ENCODE measurements at places on chromosomes 4 and X.

- no peak for DNase-seq
Measured at GRCh38 chr4:85210353-85210752, 243.9 kb upstream of the WDFY3 start.

GRCh38 chr4:6150046-6150735 is 50.2 kb downstream of the JAKMIP1 start:
- no peak for DNase-seq

DNA sequence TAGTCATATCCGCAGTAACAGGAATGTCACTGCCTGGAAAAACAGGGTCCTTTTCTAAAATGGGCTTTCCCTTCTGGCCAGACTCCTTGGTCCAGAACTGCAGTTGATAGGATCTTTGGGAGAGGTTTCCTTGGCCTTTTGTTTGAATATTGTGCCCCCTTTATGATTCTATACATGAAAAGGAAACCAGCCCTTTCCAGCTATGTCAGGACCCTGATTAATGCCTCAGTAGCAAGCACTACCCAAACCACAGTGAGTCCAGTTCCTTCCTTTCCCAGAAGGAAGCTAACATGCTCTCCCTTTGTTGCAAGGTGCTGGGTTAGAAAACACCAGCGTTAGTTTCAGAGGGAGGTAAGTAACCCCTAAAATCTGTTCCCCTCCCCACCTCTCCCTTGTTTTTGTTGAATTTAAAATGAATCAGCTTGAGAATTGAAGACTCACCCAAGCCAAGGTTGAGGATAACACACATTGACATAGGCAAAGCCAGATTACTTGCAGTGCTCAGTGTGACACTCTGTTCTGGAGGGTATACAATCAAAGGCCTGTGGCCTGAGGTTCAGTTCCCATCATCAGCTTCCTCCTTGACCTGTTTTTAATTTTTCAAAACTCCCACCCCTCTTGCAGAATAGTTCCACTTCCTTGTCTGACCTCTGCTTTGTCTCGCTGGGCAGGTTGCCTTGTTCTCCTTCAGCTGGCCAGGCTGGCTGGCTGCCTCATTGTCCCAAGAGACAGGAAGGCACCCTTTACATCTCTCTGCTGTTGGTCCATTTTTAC is 87.6 kb upstream of the PLAC1 start:
- DNase-seq: no peak

DNA sequence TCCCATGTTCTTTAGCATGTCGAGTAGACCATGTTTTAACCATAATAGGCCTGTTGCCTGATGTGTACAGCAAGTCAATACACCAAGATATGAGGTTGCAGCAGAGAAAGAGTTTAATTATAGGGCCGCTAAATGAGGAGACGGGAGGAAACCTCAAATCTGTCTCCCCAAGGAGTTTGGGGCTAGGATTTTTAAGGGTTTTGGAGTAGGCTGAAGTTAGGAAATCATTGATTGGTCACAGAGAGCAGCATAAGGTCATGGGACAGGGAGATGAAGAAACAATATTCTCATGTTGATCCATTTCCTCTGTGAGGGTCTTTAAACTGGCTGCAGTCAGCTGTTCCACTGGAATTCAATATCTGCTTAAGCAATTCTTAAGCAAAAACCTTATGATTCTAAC is 160.2 kb upstream of the GALNT7 start:
- DNase-seq: no peak

DNA sequence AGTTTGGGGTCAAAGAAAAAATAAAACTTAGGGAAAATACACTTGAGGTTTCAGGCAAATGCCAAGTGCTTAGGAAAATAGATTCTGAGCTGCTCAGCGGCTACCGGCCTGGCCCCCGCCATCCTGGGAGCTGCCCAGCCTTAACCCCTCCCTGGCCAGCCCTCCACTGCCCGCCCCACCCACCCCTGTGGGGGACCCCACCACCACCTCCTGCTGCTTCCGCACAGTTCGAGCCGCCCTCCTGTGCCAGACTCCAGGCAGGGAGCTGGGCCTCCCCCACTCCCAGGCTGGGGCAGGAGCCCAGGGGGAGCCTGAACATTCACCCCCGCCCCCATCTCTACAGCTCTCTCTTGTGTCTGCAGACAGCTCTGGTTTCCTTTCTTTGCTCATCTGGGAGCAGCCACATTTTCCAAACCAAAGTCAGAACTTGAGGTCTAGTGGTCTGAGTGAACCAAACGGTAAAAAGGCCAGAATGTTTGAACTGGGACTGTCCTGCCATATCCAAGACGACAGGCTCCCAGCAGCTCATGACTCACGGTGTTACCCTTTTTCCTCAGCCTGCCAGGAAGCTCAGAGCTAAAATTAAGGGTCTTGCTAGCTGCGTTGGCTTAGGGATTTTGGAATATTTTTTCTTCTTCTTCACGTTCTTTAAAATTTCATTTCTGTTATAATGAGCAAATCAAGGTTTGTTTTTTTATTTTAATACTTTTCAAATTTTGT is 4.7 kb upstream of the FGFR3 start:
- DNase-seq: no peak

DNA sequence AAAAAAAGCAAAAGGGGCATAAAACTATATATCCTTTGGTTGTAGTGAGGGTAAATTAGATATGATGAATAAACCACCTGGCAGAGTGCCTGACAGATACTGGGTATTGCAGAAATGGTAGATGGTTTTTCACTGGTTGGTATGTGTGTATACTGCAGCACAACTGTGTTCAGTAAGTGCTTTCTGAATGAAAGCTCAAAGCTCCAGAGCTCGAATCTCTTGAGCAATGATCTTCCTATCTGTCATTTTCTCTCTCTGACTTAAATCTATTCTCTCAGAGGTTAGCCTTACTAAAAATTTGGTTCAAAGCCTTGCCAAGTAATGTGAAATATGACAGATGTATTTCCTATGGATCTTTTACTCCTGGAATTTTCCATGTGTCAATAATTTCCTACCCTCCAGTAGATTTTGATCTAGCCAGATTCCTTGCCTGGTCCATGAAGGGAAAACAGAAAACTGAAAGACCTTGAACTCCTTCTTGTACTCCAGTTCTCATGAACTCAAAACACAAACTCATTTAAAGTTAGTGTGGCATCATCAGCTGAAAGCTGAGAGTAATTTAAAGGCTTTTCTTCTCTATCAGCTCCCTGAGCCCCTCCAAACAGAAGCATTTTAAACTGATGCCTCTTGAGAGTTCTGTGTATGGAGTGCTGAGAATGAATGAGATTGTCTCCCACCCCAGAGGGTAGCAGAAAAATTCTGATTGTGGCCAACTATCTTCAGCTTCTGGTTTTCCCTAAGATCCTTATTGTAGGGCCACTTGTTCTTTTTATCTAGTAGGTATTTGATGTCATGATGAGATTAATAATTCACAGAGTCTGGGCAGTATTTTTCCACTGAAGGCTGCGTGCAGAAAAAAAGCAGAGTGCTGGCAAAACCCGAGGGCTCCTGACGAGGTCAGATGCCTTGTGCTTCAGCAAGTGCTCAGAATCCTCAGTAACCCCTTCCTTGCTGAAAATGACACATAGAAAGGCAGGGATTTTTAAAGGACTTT is 363.4 kb upstream of the BOD1L1 start:
- no peak for DNase-seq

DNA sequence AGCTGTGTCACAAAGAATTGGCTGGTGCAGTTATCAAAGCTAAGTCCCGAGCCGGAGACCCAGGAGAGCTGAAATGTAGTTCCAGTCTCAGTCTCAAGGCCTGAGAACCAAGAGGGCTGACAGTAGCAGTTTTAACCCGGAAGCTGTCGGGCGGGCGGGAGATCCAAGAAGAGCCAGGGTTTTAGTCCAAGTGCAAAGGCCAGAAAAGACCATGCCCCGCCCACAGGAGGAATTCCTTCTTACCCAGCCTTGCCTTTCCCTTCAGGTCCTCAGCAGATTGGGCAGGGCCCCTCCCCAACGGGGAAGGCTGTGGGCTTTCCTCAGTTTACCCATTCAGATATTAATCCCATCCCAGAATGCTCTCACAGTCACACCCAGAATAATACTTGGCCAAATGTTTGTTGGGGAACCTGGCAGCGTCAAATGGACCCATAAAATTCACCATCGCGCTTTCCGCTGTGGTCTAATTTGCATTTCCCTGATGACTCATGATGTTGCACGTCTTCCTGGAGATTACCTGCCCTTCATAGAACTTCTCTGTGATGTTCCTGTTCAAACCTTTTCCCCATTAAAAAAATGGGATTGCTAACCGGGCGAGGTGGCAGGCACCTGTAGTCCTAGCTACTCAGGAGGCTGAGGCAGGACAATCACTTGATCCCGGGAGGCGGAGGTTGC is 16.2 kb downstream of the MAEA start:
- no peak for DNase-seq

DNA sequence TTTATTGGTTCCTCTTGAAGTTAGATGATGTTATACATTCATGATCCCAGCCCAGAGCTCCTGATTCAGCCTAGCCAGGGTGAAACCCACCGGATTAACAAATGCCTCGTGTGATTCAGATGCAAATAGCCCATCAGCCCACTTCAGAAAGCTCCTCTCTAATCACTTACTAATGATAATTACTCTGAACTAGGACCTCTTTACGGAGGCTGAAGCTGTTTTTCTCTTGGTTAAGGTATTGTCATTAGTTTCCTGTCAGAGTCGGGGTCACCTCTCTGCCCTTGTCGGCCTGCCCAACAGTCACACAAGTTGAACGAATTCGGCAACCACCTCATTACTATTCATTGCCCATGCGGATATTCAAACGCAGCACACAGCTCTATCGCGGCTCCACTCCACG is 36.6 kb downstream of the ZFP42 start:
- no peak for DNase-seq

- DNase-seq: no peak
Measured at GRCh38 chrX:17464194-17464593, 89.2 kb downstream of the NHS start.
